ACHN (cell line): ENCODE measurements at places on chromosomes 7 and 10.
A peak's percentile ranks its signal among the peaks of the same experiment; 100 is the strongest.

GRCh38 chr7:66454600-66455225 is 174.0 kb upstream of the KCTD7 start:
- DNase-seq = no peak

DNA sequence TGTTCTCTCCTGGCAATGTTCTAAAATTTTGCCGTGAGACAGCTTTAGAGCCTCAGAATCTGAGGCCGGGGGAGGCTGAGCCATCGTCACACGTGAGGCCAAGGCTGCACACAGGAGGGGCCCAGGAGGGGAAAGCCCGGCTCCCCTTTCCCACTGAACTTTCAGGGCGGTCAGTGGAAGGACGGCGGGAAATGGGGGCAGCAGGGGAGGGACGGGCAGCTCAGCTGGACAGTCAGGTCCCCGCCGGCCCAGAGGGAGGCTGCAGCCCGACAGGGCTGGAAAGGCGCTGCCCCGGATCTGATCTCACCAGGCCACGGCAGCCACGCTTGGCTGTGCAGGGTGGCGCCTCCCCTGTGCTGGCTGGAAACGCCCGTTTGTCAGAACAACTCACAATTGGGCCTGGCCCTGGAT is 43.3 kb upstream of the ADGRA1 start:
- no peak for DNase-seq

GRCh38 chr7:105473163-105473562 is 48.9 kb downstream of the PUS7 start:
- DNase-seq = no peak

GRCh38 chr7:69941077-69941651 is 342.9 kb downstream of the AUTS2 start:
- DNase-seq = no peak

DNA sequence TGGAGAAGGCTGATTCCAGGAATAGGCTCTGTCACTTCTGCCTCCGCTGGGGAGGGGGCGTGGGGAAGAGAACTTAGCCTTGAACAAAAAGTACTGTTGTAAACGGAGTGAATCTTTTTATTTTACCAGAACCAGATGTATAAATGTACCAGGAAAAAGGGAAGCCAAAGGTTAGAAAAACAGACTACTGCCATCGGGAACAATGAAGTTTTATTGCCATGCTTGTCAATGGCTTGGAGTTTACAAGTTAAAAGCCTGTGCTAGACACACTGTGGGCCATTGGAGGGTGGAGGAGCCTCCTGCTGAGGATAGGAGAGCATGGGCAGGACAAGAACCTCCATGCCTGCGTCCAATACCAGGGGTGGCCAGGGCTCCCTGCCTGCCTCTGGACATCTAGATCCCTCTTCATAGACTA is 161.7 kb upstream of the LYZL2 start:
- no peak for DNase-seq

- peak; percentile 39 for DNase-seq
These were observed 986 bp downstream of the NRP1 start for GRCh38 chr10:33333260-33334101.

DNA sequence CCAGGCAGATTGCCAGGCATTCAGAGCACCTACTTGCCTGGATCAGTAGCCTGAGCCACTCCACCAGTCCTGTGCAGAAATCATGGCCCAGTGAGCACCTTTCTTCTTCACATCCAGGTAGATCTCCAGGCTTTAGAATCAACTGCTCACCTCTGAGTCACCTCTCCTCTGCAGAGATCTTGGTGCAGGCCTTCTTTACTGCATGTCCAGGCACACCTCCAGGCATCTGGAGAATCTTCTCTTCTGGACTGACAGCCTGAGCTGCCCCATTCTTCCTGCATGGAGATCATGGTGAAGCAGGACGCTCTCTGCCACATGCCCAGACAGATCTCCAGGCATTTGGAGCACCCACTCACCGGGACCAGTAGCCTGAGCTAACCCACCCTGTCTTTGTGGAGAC is 894.5 kb upstream of the MBL2 start:
- DNase-seq = no peak

GRCh38 chr7:26426096-26426495 is 134.4 kb downstream of the SNX10 start:
- no peak for DNase-seq

GRCh38 chr7:115728518-115728917 is 302.0 kb downstream of the TFEC start:
- DNase-seq = no peak

DNA sequence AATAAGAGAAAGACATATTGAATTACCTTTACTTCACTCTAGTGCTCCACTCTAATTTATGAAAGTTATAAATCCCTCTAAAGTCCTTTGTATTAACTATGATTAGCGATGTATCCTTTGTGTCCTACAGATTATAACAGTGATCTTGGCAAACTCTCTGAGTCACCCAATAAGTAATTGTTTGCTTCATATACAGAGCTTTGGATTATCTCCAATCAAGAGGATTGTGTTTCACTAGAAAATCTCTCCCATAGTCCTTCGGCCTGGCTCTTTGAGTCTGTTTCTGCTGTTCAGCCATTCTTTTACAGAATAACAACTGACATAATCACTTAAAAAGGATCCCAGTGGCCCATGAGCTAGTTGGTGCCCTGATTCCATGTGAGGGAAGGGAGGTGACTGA is 9.5 kb downstream of the LMOD2 start:
- no peak for DNase-seq

DNA sequence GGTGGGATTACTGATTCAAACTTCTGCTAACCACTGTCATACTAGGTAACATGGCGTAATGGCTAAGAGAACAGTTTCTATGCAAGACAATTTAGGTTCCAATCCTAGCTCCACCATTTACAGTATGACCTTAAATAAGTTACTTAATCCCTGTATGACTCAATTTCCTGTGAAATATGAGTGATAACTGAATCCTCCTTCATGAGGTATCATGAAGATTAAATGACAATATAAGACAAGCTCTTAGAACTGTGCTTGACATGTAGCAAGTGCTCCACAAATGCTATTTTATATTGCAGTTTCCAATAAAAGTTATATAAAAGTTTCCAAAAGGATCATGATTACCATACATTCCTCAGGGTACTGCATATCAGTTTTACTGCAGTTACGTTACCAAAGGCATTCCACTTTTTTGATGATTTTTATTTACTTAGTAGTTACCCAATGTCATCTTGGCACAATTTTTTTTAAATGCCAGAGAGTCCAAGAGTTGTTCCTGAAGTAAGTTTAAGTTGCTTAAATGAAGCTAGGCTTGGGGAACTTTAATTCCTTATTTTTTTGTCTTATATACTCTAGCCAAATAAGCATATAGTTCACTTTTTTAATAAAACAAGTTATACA is 7.1 kb downstream of the DOCK4 start:
- DNase-seq = no peak

GRCh38 chr7:139720705-139721231 is 57.0 kb downstream of the HIPK2 start:
- no peak for DNase-seq

GRCh38 chr7:130419658-130420057 is 21.2 kb downstream of the CEP41 start:
- no peak for DNase-seq

DNA sequence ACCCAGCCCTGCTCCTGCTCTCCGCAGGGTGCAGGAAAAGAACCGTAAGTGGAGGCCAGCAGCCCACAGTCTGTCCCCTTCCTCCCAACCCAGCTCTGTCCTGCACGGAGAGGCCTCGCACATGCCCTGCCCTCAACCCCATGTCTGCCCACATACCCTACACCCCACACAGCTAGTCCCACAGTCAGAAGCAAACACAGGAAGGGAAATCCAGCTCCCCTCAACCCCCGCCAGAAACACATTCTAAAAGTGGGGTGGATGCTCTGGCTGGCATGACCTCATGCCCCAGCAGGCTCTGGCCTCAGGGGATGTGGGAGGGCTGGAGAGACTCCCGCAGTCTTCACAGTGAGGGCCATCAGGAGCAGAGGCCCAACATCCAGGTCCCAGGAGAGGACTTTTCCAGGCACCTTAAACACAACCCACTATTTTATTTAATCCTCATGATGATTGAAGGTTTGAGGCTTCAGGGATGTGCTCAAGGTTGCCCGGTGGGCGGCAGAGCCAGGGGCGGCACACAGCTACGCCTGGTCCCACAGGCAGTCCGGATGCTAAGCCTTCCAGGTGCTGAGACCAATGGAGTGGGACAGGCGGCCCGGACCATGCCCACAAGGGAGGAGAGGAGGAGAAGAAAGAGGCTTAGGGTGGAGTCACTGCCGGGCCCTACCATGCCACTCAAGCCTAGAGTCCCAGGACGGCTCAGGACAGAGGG is 29.9 kb downstream of the CALML5 start:
- DNase-seq = no peak

DNA sequence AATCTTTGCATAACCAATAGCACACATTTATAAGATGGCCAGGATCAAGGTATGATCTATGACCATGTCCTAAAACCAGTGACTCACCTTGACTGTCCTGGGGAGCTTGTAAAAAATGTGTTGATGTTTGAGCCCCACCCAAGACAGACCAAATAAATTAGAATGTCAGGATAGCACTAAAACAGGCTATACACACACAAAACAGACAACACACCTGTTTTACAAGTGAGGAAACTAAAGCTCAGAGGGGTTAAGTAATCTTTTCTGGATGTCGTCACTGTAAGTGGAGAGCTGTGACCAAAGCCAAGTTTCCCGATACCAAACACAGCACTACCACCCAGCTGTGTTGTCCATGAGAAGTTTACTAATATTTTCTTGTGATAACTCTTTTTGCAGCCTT is 84.5 kb downstream of the AVL9 start:
- no peak for DNase-seq

- no peak for DNase-seq
These were observed 957.2 kb upstream of the GHITM start for GRCh38 chr10:83182076-83182475.

DNA sequence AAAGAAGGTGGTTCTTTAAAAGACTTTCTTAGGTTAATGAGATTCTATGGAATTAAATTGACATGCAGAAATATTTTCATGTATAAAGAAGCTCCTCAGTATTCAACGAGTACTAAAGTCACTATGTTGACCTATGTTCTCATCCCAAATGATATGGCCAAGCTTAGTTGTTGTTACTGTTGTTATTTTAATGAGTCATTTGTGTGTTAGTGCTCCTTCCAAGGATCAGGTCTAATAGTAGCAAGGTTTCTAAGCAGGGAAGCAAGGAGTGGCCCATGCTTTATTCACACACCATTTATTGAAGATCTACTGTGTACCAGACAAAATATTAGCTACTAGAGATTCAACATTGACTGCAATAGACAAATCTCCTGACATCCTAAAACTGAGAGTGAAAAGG is 41.9 kb downstream of the LRRN3 start:
- DNase-seq = no peak
